NCI-H2081 (cell line): ENCODE measurements at places on chromosomes 3 and 15.

DNA sequence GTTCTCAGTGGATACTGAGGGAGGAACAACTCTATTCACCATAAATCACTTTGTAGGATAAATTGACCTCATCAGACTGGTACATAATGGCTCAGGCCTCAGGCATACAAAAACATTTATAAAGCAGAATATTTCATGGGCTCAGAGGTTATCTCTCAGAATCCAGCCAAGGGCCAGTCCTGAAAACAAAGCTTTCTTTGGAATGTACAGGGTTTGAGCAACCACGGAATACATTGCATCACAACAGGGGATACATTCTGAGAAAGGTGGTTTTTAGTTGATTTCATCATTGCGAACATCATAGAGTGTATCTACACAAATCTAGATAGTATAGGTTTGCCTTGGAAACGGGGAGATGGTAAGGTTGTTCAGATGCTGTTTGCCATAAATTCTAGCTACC, 33.4 kb upstream of the CTDSPL2 start:
- DNase-seq: no peak

- DNase-seq: no peak
Measured at GRCh38 chr3:159944781-159945180, 43.9 kb upstream of the IL12A start.

- DNase-seq: peak; percentile 52
Measured at GRCh38 chr15:34318277-34319079, 19.1 kb downstream of the SLC12A6 start.

- no peak for DNase-seq
Measured at GRCh38 chr3:52292247-52293065, 4.8 kb downstream of the GLYCTK start.

DNA sequence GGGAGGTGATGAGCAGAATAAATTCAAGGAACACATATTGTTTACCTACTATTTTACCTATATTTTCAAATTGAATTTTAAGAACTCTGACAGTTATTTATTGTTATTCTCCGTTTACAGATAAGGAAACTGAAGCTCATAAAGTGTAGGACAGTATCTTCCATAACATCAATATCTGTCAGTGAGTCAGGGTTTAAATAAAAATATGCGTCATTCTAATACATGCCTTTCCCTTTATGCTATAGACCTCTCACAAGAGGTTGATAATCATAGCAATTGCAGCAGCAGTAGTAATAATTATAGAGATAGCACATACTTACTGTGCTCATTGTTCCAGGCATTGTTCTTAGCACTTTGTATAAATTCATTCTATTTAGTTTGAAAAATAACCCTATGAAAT, 101.1 kb downstream of the EPHA6 start:
- no peak for DNase-seq

- DNase-seq: no peak
Measured at GRCh38 chr15:88637436-88637835, 1.4 kb upstream of the ISG20 start.
